ENCODE measurements at places on chromosomes 2 and 18.

DNA sequence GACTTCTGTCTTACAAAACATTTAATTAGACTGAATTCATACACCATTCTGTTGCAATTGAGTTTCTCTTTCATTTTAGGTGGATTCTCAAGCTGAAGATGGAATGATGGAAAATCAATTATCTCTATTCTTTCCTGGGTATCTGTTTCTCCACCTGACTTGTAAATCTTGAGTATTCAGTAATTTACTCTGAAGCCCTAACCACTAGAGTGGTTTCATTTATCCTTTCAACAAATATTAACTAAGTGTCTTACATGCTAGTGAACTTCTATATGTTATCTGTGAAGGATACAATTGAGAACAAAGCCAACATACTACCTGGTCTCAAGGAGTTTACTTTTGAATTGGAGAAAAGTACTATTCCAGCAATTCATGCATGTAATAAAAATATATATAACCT is 94.1 kb upstream of the ZNF804A start:
- no peak for DNase-seq

DNA sequence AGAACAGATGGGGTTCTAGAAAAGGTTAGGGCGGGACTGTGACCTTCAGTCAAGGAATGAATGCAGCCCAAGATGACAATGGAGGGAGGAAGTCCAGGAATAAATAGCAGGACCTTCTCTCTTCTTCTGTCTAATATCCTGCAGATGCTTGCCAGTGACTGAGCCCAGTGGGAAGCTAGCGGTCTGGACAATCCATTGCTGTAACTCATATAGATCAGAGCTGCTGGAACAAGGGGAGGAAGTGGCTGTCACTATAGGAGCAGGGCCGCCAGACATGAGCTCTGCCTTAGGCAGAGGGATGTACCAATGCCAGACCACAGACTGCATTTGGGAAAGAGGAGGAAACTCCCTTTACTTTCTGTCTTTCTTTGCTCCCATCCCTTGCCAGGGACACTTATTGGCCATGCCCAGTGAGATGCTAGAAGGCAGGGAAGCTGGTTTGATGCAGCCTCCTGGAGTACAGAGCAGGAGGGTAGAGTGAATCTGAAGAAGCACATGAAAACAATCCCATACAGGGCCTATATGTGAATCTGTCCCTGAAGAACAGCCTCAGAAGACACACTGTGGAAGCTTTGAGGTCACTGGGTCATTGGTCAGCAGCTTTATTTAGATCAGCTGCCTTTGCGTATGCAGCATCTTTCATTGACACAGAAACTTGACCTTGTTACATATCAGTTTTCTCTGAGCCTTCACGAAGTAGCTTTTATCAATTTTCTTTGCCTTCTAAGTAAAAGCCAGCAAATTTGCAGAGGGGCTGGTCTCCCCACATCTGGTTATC is 65.4 kb downstream of the CCDC85A start:
- no peak for DNase-seq

- DNase-seq = no peak
Observed at GRCh38 chr2:232330068-232330999, 48.2 kb upstream of the ALPP start.

- DNase-seq = no peak
Observed at GRCh38 chr18:47969816-47970215, 39.4 kb upstream of the SMAD2 start.

GRCh38 chr2:221388891-221389290 is 183.2 kb downstream of the EPHA4 start:
- DNase-seq = no peak

DNA sequence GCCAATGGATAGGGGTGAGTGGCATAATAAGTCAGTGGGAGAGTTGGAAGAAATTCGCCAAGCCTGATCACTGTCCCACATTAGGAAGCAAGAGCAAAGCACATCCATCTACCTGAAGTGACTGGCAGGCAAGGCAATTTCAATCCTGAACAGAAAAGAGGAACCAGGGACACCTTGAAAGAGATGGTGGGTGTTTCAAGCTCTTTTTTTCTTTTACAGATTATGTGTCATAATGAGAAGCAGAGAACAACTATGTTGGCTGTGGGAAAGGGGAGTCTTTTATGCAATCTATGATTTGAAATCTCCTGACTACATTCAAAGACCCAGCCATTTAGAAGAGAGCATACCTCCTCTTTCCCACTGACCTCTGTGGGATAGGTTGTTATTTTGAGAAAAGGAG is 63.5 kb downstream of the TGIF1 start:
- DNase-seq = no peak

DNA sequence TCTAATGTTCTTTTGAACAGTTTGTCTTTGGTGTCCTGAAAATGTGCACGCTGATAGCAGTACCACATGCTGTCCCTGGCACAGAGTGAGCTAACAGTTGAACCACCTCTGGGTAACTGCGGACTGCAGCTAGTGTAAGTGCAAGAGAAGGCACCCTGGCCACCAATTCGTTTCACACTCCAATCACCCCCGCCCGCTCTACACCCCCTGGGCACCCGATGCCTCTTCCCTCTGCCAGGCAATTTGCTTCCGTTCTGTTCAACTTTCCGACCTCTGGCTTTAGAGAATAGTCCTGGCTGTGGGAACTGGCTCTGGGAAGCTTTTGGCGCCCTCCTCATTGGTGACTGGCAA is 1.4 kb downstream of the DOCK10 start:
- DNase-seq = peak; percentile 81

- DNase-seq = no peak
Observed at GRCh38 chr2:54597153-54597848, 126.2 kb upstream of the EML6 start.

DNA sequence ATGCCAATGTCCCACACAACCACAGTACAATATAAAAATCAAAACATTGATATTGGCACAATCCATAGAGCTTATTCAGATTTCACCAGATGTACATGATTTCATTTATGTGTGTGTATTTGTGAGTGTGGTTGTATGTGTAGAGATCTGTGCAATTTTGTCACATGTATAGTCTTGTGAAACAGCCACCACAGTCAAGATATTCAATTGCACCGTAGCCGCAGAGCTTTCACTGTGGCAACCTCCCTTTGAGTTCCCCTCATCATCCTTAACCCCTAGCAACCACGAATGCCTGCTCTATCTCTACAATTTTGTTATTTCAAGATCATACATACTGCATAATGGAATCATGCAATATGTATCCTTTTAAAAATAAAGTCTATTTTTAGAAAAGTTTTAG is 391.3 kb downstream of the SETBP1 start:
- DNase-seq = no peak

GRCh38 chr18:47522359-47522758 is 270.9 kb upstream of the SKOR2 start:
- DNase-seq = no peak

- no peak for DNase-seq
Observed at GRCh38 chr2:213251618-213252017, 32.6 kb upstream of the SPAG16 start.

DNA sequence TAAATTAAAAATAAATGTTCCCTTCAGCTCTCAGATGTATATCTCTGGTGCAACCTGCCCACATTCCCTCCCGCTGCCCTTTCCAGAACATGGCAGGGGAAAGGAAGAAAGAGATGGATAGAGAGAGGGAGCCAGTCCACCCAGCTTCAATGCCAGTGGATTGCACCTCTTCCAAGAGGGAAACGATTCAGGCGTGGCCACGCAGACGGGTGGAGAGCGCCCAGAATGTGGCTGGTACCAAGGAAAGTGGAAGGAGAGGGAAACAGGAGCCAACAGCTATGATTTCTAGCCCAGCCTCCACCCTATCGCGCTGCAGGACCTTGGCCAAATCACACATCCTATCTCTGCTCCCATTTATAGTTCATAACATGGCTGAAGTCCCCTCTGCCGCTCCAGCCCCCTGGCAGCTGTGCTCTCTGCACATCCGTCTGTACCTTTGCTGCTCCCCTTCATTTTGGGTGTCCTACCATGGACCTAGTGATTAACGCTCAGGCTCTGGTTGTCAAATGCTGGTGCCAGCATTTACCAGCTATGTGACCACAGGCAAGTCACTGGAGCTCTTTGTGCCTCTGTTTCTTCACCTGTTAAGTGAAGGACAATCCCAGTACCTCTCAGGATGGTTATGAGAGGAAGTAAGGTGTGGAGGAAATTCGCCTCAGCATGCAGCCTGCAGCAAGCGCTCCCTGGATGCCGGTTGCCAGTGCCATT is 66.5 kb downstream of the SFXN5 start:
- DNase-seq = no peak

- no peak for DNase-seq
Observed at GRCh38 chr2:60105906-60106305, 447.5 kb downstream of the BCL11A start.

DNA sequence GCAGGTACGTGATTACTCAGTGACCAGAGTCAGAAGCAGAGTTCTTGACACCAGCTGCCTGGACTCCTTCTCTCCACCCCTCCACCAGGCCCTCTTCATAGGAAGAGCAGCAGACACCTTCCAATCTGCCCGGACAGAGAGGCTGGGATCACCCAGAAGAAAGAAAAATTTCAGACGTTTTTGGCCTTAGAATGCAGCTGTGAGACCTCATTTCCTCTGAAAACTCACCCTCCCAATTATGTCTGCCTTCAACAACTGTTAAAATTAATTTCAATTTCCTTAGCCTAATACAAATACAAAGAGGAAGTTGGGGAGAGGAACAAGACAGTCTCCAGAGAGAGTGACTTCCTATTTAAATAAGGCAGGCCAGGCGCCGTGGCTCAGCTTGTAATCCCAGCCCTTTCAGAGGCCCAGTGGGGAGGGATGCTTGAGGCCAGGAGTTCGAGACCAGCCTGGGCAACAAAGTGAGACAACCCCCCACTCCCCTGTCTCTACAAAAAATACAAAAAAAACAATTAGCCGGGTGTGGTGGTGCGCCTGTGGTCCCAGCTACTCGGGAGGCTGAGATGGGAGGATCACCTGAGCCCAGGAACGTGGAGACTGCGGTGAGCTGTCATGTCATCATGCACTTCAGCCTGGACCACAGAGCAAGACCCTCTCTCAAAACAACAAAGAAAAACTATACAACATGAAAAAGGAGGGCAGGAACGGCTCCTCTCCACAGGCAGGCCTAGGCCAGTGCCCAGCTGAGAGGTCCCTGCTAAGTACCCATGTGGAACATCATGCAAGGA is 1.6 kb downstream of the SLC66A2 start:
- no peak for DNase-seq

DNA sequence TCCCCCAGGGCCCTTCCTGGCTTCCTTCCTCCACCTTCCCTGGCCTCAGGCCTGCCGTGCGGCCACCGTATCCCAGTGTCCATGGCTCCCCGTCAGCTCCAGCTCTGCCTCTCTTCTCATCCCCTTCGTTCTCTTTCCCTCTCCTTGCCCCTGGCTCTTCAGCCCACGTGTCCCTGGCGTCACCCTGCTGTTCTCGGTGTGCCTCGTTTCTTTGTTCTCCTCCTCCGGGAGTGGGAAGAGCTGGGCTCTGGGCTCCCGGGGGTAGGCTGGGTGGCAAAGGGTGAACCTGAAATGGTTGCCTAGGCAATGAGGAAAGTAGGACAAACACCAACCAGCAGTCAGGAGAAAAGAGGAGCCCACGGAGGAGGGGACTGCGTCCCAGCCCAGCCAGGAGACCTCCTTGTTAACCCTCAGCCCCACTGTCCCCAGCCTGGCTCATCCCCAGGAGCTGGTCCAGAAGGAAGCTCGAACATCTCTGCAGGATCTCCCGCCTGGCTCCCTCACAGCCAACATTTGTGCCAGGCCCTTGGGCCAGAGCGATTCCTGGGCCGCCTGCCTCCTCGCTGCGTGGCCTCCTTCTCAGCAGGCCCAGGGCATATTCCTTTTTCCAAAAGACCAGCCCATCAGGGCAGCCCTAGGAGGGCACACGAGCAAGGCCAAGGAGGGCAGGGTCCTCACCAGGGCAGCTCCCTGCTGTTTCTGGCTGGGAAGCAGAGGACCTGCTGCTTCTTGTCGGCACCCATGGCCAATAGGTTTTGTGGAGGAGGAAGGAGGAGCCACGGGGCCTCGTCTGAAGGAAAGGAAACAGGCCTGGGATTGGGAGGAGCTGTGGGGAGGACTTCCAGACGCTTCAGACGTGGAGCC is 30.9 kb upstream of the DNMT3A start:
- DNase-seq = no peak

- DNase-seq = no peak
Observed at GRCh38 chr2:158187908-158188307, 86.2 kb downstream of the UPP2 start.

GRCh38 chr18:79664525-79665125 is 15.0 kb upstream of the CTDP1 start:
- DNase-seq = no peak

DNA sequence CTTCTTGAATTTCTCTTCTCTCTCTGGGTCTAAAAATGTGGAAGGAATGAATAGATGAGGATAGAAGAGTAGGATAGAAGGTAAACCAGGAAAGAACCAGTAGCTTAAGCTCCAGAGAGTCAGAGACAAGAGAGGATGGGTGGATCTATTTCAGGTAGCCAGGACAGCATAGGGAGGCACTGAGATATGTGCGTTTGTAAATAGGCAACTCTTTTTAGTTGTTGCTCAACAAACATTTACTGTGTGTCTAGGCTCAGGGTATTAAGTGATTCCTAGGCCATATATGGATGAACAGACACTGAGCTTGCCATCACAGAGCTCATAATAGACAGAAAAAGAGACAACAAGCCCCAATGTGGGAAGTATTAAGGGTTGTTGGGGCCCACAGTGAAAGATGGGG is 160.5 kb downstream of the NAPG start:
- no peak for DNase-seq

DNA sequence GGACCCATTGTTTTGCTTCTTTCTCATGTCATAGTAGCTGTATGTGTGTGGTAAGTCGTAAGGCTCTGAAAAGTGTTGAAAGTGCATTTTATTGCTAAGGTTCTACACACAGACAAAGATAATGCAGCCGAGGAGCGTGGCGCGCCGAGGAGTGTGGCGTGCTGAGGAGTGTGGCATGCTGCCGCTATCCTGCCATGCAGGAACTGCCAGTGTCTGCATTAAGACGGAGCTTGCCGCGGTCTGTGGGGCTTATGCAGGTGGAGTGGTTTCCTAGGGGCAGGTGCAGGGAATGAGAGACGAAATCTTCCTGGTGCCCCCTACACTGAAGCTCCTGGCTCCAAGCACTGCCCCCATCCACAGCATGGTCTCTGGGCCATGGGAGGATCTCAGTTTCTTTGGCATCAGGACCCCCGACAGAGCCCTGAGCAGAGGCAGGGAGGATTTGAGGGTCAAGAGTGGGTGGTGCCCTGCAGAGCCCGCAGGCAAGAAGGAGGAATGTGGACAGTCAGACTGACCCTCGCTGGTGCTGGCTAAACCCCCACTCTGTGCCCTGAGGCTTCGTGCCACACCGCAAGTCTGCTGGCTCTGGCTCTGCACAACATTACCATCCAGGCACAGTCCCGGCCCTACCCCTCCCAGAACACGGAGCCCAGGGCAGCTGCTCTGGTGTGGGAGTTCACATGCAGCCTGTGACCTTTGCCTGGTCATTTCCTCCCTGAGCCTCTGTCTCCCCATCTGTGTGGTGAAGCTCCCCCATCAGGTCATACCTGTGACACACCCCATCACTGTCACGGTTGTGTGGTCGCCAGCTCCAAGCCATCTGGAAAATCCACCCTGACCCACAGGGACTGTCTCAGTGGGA is 3.2 kb downstream of the SNED1 start:
- no peak for DNase-seq
